Activated CD8-positive, alpha-beta memory T cell treated with anti-CD3 and anti-CD28 coated beads for 24 hours (primary cell): ENCODE measurements at places on chromosomes 6 and 20.

GRCh38 chr6:36713846-36714245, 16.2 kb downstream of the RAB44 start:
- no peak for DNase-seq

- no peak for DNase-seq
These were observed 160.8 kb downstream of the C6orf58 start for GRCh38 chr6:127737768-127738167.

GRCh38 chr6:166275714-166276166, 32.5 kb downstream of the PRR18 start:
- DNase-seq: peak; percentile 94

- DNase-seq: peak; percentile 97
These were observed at the start of the genes PSMB9 and TAP1 for GRCh38 chr6:32853541-32854375. PSMB9 (plus strand) TSS chr6:32854192; CDS start chr6:32854230, 38 bp downstream. TAP1 (minus strand) TSS chr6:32853704; CDS start chr6:32853636, 68 bp downstream.
